Activated T-cell treated with anti-CD3 and anti-CD28 coated beads, Interleukin-2, amount 50 U/mL, for 72 hours (primary cell): ENCODE measurements at places on chromosomes 7 and 10. TPM values are rescaled to one million over a fixed set of nuclear protein-coding genes. Genes with fewer than 3 reads are reported as not detected.
A peak's percentile ranks its signal among the peaks of the same experiment; 100 is the strongest.

ZNF789 gene
- total RNA-seq = 16.0 TPM

MEOX2 gene
- total RNA-seq = not detected

NPSR1 gene
- total RNA-seq = not detected

- peak; percentile 57 for DNase-seq
Measured at GRCh38 chr10:119871881-119872609, 598 bp downstream of the MCMBP start.
